ENCODE measurements at places on chromosomes 7 and 10.

GRCh38 chr7:79968894-79969293 lies 165.7 kb upstream of the GNAI1 start:
- DNase-seq = no peak

GRCh38 chr10:63767138-63767801 lies 246.1 kb downstream of the REEP3 start:
- DNase-seq = no peak

DNA sequence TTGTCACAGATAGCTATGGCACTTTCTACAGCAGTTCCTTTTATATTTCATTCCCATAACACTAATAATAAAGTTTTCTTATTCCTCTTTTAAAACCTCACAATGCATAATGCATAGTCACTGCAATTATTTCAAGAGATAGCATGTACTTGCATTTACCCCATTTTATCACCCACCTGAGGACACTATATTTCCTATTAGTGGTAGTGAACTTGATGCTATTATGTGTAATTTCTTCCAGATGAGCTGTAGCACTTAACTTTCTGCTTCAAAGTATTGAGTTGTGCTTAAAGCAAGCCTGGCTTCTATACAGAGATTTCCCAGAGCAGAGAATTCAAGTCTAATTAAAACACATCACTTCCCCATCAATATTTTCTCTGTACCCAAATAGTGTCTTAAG lies 461.1 kb downstream of the HTR7 start:
- DNase-seq = no peak

GRCh38 chr10:69404786-69405185 lies 11.9 kb downstream of the TACR2 start:
- no peak for DNase-seq

DNA sequence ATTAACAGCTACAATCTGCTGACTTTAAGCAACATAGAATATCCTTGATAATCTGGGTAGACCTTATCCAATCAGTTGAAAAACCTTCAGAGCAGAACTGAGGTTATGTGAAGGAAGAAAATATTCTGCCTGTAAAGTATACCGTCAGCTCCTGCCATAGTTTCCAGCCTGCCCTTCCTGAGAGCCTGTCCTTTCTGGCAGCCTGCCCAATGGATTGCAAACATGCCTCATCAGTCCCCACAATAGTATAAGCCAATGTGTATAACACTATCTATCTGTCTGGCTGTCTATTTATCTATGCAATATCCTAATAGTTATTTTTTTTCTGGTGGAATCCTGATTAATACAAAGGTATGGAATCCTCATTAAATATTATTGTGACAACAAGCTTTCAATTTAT lies 489.2 kb upstream of the KCND2 start:
- no peak for DNase-seq

DNA sequence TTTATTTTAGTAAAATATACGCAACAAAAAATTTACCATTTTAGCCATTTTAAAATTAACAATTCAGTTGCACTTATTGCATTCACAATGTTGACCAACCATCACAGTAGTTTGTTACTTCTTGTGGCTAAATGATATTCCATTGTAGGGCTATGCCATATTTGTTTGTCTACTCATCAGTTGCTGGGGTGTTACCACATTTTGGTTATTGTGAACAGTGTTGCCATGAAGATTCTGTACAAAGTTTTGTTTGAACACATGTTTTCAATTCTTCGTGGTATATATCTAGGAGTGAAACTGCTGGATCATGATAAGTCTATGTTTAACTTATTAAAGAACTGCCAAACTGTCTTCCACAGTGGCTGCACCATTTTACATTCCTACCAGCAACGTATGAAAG lies 46.3 kb upstream of the ZNF365 start:
- DNase-seq = no peak

GRCh38 chr7:2707481-2707880 lies 19.5 kb downstream of the AMZ1 start:
- no peak for DNase-seq

DNA sequence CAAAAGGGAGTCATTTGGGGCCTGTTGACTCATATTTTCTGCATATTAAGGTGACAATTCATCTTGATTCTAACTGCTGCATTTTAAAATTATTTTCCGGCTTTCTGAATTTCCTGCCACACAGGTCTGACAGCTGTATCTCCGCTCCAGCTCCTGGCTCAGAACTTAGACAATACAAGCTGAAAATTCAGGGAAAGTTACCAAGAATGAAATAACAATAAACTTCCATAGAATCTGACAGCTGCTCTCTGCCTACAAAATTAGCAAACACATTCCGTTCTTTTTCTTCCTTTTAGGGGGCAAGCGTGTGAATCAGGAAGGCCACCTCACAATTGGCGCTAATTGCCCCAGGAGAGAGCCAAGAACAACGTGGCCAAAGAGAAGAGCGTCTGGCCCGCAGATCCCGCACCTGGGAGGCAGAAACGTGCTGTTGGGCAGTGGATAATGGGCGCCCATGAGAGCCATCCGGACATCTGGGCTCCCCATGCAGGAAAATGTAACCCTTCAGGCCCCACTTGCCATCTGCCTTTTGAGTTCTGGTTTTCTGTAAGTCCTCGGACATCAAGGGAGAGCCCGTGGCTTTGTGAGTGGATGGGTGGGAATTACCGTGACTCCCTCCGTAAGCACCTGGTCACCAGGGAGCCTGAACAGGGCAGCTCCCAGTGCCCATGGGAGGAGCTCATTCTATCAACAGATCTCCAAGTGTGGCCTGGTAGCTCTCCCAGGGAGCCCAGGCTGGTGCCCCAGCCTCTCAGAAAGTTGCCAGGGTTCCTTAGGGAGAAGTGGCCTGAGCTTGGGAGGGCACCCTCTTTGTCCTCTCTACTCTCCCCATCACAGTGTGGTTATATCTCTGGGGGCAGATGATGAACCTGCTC lies 5.0 kb downstream of the CLRN3 start:
- no peak for DNase-seq

- DNase-seq = no peak
These were observed 41.3 kb upstream of the MTURN start for GRCh38 chr7:30093420-30093952.

DNA sequence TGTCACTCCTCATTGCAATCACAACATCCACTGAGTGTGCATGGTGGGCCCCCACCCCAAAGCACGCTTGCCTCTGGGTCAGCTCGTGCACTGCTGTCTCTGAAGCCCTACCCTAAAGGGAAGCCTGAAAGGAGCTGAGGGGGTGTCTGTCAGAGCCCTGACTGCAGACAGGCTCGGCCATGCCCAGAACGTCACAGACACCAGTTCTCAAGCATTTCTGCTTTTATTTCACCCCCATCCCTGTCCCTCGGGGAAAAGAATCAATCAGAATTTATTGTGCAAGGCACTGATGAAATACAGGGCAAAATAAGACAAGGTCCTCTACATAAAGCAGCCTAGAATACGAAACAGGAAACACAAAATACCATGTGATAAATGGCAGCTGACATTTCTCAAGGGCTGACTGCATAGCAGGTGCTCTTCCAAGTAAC lies 231.8 kb downstream of the WDR37 start:
- DNase-seq = no peak

DNA sequence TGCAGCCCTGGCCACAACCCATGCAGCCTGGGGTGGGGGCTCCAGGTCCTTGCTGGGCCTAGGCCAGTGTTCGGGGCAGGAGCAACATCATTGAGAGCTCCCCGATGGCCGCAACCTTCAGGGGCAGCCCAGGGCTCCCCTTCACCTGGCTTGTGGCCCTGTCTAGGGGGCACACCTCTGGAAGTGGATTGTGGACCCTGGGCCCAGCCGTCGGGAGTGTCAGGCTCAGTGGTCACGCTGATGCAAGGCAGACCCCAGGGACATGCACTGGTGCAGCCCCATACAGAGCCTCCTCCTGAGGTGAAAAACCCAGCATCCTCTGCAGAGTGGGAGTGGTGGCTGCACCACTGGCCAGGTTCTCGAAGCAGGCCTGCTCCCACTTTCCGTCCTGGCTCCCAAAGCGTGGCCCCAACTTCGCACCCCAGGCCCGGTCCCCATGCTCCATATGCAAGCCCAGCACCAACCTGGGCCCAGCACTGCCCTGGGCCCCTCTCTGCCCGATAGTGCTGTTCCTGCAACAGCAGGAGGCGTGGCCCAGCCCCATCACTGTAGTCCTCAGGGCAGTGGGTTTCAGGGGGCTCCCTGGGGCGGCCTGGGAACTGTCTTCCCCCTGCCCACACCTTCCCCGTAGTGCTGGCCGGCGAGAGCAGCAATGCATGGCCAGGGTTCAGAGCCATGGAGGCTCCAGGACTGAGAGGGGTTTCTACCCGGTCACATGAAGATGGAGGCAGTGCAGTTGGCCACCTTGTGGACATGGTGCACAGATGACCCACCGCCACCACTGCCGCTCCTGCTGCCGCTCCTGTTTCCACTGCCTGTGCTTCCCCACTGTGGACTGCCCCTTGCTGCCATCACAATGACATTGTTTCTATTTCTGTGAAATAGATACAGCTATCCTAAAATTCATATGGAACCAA lies 303.9 kb upstream of the NRG3 start:
- no peak for DNase-seq

- DNase-seq = no peak
These were observed 234.2 kb downstream of the WDR11 start for GRCh38 chr10:121085367-121085766.

- DNase-seq = no peak
These were observed 824.5 kb downstream of the TYW1 start for GRCh38 chr7:67821116-67821515.

DNA sequence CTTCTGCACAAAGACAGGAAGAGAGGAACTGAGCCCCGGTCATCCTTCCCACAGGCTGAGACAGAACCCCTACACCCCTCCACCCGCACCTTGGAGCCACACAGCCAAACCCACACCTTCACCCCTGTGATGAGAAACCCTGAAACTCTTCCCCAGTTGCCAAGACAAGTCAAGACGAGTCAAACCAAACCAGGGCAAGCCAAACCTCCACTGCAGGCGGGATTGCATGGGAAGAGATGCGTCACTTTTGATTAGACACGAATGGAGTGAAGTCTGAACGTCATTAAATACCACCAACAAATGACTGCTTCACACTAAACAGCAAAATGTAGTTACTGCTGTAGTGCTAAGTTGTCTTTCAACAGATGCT lies 73.8 kb downstream of the PRPF18 start:
- DNase-seq = no peak

DNA sequence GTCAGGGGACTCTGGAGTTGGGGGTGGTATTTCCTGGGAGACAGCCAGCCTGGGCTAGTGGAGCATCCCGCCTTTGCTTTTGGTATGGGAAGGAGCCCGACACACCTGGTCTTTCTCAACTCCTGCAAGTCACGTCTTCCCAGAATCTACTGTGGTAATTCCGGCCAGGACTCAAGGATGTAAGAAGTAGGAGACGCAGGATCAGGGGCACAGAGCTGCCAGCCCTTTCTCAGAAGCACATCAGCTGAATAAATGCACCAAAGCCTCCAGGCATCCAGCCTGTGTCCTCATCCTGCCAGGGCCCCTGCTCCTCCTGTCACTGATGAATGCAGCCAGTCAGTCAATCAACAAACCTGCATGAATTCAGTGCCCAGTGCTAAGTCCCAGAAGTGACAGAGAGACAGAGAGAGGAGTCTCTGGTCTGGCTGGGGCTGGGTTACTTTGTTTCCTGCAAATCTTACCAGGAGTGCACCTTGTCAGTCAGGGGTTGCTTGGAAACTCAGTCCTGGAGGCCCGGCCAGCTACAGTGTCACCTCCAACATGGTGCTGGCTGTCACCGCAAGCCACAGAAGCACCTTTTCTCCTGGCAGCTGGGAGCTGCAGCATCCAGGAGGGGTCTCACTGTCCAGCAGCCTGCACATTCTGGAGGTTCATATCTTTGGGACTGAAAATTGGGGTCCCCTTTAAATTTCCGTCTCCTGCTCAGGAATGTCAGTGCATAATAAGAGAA lies 101.8 kb downstream of the PTPRE start:
- no peak for DNase-seq

GRCh38 chr10:125217990-125218675 lies 57.8 kb upstream of the CTBP2 start:
- no peak for DNase-seq

DNA sequence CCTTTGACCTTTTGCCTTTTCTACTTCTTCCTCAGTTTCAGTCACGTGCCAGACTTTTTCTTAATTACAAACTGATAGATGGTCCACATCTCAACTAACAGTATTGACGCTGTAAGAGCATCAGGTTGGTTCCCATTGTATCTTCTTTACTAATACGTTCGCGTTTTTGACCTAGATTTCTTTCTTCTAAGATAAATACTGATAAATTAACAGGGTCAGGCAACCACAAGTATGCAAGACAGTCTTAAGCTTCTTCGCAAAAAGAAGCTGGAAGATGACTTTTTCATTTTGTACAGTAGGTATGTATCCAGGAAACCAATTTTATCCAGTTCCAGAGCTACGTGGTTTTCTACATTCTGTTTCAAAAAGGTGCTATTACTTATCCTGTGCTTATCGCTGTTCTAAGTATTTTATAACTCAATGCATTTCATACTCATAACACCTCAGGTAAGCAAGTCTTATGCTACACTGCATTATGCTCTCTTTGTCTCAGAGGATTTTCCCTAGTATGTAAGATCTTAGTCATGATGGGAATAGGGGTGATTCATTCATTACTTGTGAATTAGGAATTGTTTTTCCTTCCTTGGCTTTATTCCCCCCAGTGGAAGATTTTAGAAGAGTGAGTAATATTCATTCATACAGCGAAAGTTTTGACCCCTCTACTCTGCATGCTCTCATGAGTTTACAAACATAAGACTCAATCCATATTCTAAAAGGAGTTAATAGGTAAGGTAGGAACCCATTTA lies 955 bp downstream of the DUS4L start:
- no peak for DNase-seq

GRCh38 chr7:113389112-113389646 lies 270.8 kb upstream of the SMIM30 start:
- no peak for DNase-seq

DNA sequence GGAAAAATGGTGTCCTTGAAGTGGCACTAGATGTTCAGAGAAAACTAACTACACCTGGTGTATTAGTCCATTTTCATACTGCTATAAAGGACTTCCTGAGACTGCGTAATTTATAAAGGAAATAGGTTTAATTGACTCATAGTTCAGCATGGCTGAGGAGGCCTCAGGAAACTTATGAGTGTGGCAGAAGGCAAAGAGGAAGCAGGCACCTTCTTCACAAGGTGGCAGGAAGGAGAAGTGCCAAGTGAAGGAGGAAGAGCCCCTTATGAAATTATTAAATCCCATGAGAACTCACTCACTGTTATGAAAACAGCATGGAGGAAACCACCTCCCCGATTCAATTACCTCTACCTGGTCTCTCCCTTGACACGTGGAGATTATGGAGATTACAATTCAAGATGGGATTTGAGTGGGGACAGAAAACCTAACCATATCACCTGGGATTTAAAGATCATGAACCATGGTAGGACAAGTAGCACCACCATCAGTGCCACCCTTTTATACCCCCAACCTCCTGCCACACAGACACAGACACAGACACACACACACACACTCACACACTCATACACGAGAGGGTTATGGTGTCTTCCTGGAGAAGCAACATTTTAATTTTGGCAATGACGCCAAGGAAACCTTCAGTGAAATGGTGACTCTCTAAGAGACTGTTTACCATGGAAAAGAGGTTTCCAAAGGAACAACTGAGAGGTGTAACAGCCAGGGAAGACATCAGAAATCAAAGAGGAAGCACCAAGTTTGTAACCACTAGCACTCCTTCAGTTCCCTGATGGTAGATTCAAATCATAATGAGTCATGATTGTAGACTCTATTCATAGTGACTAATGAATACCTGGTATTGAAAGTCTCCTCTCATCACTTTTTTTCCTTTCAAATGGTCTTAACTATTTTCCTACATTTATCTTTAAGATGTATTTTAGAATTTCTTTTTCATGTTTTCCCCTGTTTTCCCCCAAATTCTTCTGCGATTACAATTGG lies 41.8 kb upstream of the WNT16 start:
- no peak for DNase-seq

- no peak for DNase-seq
These were observed 860.9 kb downstream of the XPNPEP1 start for GRCh38 chr10:109062371-109062770.
